ENCODE measurements at places on chromosomes 11 and 22. TPM values are rescaled to one million over a fixed set of nuclear protein-coding genes. Genes with fewer than 3 reads are reported as not detected.

- DNase-seq = no peak
These were observed 428.7 kb downstream of the TBC1D22A start for GRCh38 chr22:47190957-47191670.

THY1 gene
- not detected for total RNA-seq

FDXACB1 gene
- 5.4 TPM for total RNA-seq

DNA sequence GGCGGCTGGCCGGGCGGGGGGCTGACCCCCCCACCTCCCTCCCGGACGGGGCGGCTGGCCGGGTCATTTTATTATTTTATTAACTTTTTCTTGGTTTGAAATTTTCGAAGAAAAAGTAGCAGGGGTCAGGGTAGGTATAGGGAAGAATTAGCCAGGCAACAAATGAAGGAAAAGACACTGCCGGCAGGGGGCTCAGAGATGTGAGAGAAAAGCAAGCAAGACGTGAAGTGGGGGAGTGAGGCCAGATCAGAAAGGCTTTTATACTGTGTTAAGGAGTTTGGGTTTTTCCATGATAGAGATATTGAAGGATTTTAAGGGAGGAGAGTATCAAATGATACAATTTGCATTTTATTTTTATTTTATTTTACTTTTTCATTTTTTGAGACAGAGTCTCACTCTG is 19.0 kb downstream of the RNF214 start:
- no peak for DNase-seq

DNA sequence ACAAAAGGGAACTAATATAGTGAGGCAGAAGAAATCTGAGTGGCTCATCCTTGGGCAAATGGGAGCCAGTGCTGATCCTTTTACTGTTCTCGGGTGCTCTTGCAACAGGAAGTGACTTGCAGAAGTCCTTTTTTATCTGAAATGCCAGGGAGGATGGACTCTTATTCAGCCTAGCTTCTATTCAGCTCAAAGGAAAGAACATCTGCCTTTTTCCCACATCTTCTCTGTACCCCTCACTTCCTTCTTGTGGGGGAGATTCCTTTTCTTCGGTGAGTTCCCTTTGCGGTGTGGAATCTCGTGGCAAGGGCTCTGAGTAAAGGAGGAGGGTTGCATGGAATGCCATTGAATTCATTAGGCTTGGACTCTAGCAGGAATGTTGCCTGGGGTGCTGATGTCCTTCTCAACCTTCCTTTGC is 76.2 kb downstream of the ZBTB16 start:
- no peak for DNase-seq

GRCh38 chr11:60389279-60389910 is 6.9 kb upstream of the MS4A14 start:
- no peak for DNase-seq

VPREB1 gene
- total RNA-seq = not detected

DNA sequence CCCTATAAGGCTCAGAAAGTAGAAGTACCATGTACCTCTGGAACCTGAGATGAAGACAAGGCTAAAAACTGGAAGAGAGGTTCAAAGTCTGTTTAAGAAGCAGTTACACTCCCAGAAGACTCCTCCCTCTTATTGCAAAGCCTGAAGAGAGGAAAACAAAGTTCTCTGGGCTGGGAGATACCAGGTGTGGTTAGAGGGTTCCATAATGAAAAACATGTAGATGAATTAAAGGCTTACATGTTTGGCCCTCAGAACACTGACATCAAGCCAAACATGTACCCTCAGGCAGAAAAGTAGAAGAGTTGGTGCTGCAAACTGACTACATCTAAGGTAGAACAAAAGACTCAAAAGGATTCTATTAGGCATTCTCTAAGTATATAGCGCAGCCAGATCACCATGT is 205.3 kb downstream of the TTC28 start:
- DNase-seq = no peak

CWF19L2 gene
- total RNA-seq = 25.2 TPM

All from CD8-positive, alpha-beta T cell (primary cell).